Stimulated activated CD8-positive, alpha-beta memory T cell treated with anti-CD3 and anti-CD28 coated beads, Interleukin-7, amount 100 ng/mL, for 4 hours (primary cell): ENCODE measurements at places on chromosomes 1 and 21.

DNA sequence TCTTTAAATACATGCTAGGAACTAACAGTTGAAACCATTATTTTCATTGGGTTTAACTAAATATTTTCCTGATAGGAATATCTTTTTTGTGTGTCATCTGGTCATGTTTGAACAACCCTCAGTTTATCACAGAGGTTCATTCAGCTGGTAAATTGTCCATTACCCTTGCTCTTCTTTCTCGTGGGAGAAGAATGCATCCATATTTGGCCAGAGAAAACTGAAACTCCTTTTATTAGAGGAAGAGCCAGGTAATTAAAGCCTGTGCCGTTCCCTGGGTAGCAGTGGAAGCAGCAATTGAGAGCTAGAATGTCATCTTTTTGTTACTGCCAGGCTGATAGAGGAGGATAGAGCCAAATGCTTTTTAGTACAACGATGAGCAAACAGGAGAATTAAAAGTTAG lies 587.2 kb upstream of the ZRANB2 start:
- DNase-seq: no peak

DNA sequence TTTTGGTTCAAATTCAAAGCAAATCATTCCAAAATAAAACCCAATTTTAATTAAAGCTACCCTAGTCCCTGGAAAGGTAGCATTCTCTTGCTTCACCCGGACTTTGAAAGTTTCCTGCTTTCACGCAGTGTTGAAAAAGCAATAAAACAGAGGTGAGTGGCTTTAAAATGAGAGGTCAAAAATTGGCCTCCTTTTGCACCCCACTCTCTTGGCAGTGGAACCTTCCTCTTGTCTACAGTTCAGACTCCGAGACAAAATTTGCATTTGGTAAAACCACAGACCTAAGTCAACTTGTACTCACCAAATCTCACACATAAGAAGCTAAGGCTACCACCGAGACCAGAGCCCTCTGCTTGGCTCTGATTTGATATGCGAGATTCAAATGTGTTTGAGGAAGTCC lies 252.7 kb downstream of the TTLL7 start:
- DNase-seq: no peak

DNA sequence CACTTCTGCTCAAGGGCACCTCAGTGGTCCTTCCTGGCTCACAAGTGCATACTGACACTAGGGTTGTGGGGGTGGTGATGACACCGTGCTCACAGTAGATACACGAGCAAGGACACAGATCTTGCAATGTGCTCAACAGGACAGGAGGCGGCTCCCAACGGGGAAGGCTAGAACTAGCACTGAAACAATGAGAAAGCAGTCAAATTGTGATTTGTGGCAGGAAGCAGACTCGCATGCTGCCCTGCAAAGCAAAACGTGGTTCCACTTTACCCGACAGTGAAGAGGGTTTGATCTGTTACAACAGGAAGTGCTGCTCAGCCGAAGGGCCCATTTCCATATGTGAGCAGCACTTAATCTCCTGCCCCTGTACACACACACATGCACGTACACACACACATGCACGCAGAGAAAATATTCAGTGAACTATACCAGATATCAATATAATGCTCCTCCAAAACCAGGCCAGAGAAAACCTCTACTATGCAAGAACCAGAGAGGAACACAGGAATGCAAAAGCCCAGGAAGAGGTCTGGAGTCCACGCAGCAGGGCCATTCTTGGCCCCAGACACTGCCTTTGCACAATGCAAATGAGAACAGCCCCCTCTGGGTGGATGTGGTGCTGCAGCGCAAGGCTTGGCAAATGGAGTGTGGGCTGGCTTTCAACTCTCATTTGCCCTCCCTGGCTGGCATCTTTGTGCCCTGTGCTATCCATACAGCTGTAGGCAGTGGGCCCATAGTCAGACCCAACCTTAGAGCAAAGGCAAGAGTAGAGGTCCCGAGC lies 47.1 kb downstream of the KANK4 start:
- peak; percentile 3 for DNase-seq

DNA sequence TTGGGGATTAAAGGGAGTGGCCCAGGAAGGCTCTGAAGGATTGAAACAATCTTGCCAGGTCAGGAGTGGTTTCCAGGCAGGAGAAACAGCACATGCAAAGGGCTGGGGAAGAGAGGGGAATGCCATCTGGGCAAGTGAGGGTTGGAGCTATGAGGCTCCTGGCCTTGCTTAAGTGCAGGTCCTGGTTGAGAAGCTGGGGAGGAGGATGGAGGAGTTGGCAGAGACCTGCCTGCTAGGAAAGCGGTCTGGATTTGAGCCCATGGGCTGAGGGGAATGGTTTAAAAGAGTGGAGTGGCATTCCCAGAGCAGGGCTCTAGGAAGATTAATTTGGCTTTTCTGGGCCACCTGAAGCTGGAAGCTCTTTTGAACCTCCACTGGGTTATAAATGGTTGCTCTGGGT lies 9.2 kb downstream of the IGSF21 start:
- no peak for DNase-seq

DNA sequence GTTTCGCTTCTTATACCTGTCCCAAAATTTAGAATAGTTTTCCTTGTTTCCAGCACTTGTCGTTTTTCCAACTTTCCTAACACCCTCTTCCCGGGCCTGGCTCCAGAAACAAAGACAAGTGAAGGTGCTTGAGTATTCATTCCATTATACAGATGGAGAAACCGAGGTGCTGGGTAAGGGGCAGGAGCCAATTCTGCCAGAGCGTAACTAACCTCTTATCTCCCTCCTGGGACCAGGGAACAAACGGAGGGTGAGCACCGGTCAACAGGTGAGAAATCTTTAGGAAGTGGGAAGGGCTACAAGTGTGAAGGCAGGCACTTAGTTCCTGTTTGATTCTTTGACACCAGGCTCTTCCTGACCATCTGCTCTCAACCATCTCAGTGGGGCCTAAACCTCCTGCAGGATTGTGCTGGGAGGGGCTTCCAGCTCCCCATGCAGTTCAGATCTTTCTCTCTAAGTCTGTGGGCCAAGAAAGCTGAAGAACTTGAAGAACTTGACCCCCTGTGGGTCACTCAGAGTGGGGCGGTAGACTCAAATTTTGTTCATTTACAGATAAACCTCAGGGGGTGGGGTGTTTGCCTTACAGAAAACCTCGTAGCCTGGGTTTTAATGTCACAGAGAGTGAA lies 8.7 kb downstream of the PLXNA2 start:
- DNase-seq: no peak

- DNase-seq: no peak
These were observed 1358.5 kb downstream of the NCAM2 start for GRCh38 chr21:22356663-22357062.

DNA sequence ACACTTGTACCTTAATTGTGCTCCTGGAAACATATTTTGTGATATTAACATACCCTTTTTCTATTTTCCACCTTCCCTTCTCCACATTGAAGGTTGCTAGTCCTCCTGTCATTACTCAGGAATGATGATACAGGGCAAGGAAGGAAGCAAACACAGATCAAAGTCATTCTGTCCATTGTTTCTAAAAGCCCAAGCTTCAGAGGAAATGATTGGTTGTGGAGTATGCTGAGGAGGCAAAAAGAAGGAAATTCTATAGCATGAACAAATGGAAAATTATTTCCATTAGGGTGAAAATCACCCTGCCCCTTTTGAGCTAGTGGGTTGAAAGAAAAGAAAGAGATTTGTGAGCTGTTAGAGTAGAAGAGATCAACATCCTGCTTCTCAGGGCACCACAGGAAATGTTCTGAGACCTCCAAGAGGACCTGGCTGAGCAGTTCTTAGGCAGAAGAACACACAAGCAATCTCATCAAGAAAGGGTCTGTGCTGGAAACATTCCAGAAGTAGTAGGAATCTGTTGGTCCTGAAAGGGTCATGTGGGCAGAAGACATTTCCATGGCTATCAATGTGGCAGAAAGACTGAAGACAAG lies 29.0 kb upstream of the PRRX1 start:
- no peak for DNase-seq

GRCh38 chr21:25240974-25241373 lies 366.3 kb downstream of the MRPL39 start:
- no peak for DNase-seq

- DNase-seq: no peak
These were observed 11.5 kb upstream of the KCNAB2 start for GRCh38 chr1:6033986-6034749.

DNA sequence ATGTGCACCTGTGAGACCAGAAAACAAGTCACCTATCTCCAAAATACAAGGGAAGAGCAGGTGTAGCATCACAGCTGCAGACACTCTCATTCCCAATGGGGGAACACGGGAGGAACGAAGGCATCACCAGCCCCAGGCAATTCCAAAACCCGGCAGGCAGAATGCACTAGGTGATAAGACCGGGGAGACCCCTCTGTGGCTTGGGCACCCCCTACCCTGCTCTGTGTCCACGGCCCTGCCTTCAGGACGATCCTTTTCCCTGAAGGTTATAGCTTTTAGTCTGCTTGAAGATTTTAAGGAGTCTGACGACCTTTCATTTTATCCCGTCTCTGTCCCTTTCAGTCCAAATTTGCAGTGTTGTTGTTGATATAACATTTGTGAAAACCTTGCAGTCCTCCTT lies 19.2 kb downstream of the TRPM2 start:
- no peak for DNase-seq

- no peak for DNase-seq
These were observed 54.4 kb downstream of the KCNAB2 start for GRCh38 chr1:6099787-6100765.

- peak; percentile 28 for DNase-seq
These were observed 627 bp downstream of the ADARB1 start for GRCh38 chr21:45074818-45075595.

- DNase-seq: no peak
These were observed 23.7 kb downstream of the MRPL37 start for GRCh38 chr1:54223441-54224202.

- DNase-seq: peak; percentile 67
These were observed 910 bp upstream of the MRPL39 start for GRCh38 chr21:25608044-25608737.

DNA sequence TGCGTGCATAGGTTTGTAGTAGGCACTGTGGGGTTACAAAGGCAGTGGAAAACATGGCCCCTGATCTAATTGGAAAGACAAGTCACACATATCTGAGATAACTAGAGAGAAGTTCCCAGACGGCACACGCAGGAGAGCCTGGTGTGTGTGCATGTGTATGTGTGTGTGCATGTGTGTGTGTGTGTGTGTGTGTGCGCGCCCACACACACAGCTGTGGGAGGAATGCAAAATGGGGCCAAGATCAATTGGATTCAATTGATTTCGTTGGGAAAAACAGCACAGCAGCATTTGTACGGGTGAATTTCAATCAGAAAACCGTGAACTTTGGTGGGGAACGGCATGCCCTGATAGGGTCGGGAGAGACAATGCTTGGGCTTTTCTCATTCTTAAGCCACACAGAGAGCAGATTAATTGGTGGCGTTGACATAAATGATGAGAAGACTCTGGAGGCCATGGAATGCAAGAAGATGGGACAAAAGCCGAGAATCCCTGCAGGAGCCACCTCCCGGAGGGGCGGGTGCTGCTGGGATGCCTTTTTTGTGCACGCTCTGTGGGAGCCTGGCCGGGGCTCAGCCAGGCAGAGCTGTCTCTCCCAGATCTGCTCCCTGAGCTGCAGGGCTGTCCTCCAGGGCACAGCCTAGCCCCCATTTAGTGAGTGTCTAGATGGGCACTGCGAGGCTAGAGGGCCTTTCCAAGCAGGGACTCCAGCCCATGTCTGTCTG lies 322.0 kb downstream of the CAMTA1 start:
- DNase-seq: no peak

GRCh38 chr21:39842741-39843459 lies 24.3 kb upstream of the PCP4 start:
- no peak for DNase-seq

DNA sequence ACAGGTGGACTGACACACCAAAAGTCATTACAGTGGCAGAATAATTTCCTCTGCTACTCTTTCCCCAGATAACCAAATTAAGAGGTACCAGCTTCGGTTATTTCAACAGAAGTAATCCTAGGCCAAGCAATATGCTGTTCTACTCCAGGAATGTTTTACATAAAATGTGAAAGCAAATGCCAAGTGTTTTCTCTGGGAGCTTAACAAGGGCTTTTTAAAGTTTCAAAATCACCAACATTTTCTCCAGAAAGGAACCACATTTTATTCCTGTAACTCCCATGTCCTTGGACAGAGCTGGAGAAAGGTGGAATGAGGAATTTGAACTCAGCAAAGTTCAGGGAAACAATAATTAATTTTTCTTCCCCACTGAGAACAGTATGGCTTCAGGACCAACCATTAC lies 27.2 kb downstream of the CNN3 start:
- DNase-seq: no peak

DNA sequence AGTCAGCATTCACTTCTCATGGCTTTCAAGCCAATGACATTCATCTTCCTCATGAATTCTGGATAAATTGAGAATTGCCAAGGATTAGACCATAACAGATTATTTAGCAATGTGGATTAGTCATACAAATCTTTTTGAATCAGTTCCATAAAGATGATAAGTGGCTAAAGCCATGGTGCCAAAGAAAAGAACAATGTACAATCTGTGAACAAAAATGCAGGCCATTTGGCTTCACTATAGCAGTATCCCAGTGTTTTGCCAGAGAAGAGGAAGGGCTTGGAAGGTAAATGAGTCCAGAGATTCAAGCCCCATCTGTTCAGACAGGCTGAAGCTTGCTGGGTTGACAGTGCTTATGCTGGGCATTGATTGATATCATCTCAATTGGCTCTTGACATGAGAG lies 376.4 kb upstream of the LRRC7 start:
- DNase-seq: no peak

DNA sequence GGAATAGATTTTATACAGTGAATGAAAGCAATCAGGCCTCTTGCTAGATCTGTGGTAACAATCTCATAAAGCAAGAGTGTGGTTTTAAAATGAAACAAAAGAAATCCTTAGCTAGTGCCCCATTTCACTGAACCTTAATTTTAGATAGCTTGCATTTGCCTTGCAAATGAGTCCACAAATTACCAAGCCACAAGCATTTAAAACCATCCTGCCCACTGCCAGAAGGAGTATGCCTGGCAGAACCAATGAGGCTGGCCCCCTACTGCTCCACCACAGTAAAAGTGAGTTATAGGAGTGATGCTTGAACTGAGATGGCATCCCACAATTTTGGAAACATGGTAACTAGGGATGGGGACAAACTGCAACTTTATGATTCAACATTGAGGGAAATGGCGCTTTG lies 206.4 kb upstream of the LMO4 start:
- no peak for DNase-seq

GRCh38 chr1:39250460-39251240 lies 46.2 kb downstream of the MACF1 start:
- no peak for DNase-seq

DNA sequence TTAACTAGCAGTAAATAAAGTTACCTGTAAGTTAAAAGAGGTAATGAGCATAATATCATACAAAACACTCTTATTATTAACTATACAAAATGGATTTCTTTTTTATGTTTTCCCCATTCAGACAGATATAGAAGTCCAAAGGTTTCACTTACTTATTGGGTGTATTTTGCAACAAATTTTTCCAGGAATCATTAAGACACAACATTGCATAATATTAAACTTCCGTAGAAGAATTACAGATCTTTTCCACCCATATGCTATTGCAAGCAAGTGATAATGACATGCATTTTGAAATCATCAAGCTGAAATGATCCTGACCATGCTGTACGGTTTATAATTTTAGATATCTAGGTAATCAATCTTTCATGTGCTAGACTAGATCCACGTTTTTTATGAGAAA lies 957.0 kb downstream of the NCAM2 start:
- no peak for DNase-seq
